AG10803 (cell line): ENCODE measurements at places on chromosomes 12 and 14.

DNA sequence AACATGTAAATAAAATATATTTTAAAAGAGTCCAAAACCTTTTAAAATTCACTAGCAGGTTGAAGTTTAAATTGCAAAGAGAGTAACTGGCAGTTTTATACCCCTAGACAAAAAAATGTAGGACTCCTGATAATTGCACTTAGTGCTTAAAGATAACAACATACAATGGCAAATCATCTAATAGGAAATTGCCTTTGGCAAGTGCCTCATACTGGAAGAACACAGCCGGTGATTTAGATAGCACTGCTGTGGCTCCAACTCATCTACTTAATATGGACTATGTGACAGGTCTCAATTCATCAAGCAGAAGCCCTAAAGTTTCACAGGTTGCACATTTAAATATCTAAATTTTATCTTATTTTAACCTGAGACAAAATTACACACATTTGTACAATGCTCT, 13.4 kb downstream of the C12orf50 start:
- no peak for DNase-seq

GRCh38 chr14:100609941-100610391, 22.7 kb upstream of the BEGAIN start:
- no peak for DNase-seq

- peak; percentile 28 for DNase-seq
Observed at GRCh38 chr14:51095854-51096823, 1.2 kb upstream of the TRIM9 start.

DNA sequence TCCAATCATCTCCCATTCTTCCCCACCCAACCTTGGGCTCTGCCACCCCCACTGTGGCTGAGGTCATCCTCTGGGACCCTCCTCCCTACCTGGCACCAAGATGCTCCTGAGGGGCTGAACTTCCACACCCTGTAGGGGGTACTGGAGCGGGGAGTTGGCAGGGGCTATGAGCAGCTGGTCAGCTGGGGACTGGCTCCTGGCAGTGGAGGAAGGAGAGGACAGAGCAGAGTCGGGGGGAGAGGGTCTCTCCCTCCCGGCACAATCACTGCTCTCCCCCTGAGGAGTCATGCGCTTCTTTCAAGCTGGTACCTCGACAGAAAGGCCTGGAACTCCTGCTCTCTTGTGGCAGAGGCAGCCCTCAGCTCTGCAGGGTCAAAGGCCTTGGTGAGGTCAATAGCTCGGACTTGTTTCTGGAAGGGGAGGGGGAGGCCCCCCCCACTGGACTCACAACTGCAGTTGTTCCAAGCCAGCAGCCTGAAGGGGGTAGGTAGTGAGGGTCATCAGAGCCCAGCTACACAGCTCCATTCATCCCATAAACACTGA, 2.0 kb downstream of the B4GALNT1 start:
- no peak for DNase-seq

DNA sequence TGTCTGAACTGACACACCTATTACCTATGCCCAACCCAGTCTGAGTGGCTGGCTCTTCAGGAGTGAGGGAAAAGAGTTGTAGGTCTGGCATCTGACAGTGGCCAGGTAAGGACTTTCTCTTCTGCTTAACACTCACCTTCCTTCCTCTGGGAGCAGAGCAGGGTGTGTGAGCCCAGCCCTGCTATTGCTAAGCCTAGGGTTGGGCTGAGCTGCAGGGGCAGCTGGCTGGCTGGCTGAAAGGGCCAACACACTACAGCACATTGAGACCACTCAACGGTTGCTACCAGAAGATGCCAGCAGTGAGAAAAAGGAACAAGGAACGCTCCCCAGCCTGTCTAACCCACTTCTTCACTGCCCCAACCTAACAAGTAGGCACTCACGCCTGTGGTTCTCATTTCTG, 201.2 kb downstream of the DPF3 start:
- DNase-seq: no peak

DNA sequence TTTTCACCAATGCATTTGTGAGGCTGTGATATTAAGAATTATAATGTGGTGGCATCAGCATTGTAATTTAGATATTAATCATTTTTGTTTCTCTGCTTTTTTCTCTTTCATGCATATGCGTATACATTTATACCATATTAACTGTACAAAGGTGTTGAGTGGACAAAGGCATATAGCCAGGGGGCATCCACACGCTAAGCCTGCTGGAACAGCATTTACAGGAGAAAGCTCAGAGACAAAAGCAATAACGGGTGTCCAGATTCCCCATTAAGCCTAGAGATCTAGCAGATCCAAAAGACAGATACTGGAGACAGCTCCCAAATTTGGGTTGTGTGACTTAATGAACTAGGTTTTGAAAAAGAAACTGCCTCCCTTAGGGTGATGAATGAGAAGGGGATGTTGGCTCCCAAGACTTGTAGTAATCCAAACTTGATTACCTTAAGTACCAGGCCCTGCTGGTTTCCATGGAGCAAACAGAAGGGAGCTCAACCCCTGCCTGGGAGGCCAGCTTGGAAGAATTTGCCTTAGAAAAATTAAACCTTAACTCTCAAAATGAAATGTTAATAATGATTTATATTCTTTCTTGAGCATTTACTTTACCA, 181.9 kb downstream of the SLC6A15 start:
- DNase-seq: no peak

GRCh38 chr12:127245009-127245408, 1022.0 kb upstream of the TMEM132C start:
- peak; percentile 33 for DNase-seq

- no peak for DNase-seq
Observed at GRCh38 chr12:131351319-131352028, 359.4 kb upstream of the SFSWAP start.

- no peak for DNase-seq
Observed at GRCh38 chr12:10891937-10892336, 7.9 kb upstream of the PRH1 start.

- no peak for DNase-seq
Observed at GRCh38 chr14:53285821-53286220, 132.7 kb upstream of the DDHD1 start.

- no peak for DNase-seq
Observed at GRCh38 chr12:72272731-72273498, 745 bp downstream of the TRHDE start.

- no peak for DNase-seq
Observed at GRCh38 chr12:131592972-131593371, 117.9 kb upstream of the SFSWAP start.

DNA sequence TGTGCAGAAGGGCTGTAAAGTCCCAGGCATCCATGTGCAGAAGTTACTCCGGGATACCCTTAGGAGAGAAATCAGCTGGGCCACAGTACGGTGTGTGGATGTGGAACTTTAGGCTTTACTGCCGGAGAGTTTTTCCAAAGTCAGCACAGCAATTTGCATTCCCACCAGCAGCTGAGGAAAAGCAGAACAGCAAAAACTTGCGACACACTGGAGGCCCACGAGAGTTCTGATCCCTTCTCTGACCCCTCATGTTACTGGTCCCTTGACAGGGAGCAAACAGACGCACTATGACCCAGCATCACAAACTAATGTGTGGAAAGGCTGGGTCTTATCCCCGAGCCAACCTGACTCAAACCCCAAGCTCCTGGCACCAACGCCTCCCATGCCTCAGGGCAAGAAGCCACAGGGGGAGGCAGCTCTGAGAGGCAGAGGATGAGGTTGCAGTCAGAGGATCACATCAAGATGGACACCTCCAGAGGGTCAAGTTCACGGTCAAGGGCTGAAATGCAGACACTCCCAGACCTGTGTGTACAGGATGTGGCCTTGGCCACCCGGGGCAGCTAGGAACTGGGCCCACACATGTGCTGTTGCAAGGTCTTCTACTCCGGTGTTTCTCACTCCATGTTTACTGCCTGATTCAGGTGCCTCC, 38.6 kb downstream of the CCDC88C start:
- DNase-seq: no peak

GRCh38 chr14:43591776-43592175, 915.3 kb downstream of the FSCB start:
- DNase-seq: no peak

DNA sequence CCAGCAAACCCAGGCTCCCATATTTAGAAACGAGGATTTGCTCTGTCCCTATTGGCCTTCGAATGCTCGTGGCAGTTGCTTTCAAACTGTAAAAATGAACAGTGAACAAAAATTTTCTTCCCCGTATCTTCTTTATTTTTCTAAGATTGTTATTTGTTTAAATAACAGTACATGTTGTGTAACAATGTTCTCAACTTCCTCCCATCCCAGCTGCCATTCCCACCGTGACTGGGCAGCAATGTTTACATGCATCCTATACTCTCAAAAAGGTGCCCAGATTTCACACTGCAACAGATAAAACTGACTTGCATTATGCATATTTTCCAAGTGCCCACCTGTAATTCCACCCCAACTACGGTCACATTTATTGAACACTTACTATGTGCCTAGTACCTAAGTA, 12.8 kb downstream of the VCPKMT start:
- DNase-seq: no peak

- DNase-seq: peak; percentile 52
Observed at GRCh38 chr12:6752167-6752920, 597 bp downstream of the MLF2 start.

DNA sequence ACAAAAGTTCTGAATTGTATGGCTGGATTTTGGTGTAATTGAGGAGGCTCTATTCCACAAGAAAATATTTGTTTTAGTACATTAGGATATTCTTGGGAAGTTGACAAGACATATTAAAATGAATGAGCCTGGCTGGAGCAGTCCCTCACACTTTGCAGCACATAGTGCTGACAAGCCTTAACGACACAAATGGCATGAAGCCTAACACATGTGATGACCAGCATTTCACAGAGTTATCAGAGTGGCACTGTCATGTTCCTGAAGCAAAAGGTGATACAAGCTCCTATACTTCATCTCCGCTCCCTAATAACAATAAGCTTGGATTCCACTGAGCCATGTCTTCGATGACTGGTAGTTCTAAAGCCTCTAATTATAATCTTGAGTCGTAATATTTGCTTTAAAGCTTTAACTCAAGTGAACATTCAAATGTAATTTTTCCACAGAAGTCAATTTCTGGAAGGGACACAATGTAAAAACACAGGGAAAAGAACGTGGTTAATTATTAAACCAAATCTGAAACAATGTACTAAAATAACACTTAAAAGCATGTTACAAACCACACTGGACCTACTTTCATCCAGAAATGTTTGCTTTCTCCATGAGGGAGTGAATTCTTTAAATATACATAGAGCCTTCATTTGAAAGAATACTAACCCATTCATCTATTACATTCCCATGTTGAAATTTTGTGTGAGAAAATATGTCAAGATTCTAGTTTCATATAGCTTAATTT, 49.6 kb downstream of the GRIP1 start:
- DNase-seq: no peak

DNA sequence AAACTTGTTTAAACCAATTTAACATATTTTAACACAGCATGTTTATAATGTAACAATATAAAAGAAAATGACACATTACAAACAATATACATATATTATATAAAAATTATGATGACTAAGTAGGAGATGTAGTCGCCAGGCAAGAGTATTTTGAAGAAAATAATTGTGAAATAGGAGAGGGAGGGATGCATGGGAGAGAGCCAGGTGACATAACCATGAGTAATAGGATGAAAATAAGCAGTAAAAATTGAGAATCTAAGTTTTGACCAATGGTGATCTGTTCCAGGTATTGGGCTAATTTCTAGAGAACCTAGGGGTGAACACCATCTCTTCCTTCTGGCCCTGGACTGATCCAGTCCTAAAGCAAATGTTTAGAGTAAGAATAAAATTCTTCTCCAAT, 315.2 kb upstream of the G2E3 start:
- DNase-seq: peak; percentile 61

- DNase-seq: peak; percentile 41
Observed at GRCh38 chr14:23147676-23148075, 28.6 kb upstream of the CEBPE start.

DNA sequence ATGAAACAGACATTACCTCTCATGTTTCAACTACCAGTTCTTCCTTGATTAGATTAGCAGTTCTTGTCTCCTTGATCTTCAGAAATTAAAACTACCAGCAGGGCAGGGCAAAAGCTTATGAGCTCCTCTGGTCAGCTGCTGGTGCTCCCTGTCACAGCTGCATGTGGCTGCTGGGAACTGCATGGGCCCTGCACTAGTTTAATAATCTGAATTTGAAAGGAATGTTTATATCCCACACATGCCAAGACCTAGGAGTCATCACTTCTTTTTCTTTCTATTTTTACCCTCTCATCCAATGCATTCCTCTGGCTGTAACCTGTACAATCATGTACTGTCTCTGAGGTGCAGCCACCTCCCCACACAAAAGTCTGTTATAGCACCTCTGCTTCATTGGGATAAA, 73.9 kb downstream of the ARMH4 start:
- peak; percentile 88 for DNase-seq

DNA sequence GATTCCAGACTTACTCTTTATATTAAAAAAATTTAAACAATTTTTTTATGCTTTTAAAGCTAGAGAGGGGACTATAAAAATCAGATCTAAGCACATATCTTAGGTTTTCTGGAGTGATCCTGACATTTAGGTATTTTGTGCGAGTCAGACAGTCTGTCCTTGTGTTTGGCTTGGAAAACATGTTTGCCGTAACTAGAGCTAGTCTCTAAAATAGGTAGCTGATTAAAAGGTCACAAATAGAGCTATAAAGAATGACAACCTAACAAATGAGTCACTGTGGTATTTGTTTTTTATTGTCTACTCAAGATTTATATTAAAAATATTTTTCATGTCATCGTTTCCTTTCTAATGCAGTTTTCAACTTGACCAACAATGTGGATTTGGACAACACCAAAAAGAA, 73.4 kb downstream of the MNAT1 start:
- no peak for DNase-seq

- no peak for DNase-seq
Observed at GRCh38 chr12:77005611-77006098, 59.7 kb downstream of the E2F7 start.

- no peak for DNase-seq
Observed at GRCh38 chr12:14303661-14304155, 61.8 kb upstream of the ATF7IP start.

GRCh38 chr14:56293506-56293905, 175.3 kb downstream of the PELI2 start:
- no peak for DNase-seq

- peak; percentile 49 for DNase-seq
Observed at GRCh38 chr12:102816816-102817434, 100.1 kb downstream of the PAH start.

DNA sequence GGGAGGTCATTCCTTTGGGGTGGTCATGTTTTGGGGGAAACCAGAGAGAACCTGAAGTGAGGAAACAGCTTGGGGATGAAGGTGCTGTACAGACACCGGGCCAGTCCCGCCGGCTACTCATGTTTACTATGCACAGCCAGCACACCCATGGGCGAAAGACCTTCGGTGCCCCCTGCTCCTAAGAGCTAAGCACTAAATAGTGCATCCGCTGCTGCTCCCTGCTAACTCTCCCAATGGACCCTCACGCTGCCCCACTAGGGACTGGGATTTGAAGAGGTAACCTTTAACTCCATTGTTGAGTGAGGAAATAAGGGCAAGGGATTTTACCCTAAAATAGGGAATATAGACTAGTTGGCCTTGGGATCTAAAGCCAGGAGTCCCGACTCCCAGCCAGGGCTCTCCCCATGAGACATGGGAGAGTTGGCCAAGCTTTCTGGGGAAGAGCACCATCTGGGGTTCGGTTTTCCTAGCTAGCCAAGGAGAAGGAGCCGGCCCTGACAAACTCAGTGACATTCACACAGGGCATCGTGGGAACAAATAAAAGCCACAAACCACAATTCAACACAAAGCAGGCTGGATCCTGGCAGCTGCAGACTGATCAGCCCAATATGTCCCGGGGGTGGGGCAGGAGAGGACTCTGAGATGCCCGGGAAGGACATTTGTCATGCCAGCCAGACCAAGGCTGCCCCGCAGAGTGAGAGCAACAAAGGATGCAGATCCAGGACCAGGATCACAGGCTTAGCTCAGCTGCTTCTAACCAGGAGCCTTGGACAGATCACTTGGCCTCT, 91.7 kb downstream of the SINHCAF start:
- peak; percentile 11 for DNase-seq
